ENCODE measurements at places on chromosomes 12 and 14.

DNA sequence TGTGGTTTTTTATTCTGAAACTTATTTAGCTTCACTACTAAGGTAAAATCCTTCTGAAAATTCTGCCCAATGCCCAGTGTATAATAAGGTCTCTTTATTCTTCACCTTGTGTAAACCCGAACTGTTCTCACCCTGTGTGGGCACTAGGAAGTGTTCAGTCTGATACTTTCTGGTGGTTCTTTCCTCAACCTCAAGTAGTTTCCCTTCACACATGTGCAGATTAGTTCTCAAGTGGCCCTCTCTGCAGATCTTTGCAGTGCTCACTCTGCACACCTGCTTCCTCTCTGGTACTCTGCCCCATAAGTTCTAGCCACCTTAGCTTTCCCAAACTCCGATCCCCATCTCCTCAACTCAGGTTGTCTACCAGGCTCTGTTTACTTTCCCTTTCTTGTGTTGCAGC lies 61.6 kb downstream of the RAD51B start:
- peak; percentile 30 for DNase-seq

DNA sequence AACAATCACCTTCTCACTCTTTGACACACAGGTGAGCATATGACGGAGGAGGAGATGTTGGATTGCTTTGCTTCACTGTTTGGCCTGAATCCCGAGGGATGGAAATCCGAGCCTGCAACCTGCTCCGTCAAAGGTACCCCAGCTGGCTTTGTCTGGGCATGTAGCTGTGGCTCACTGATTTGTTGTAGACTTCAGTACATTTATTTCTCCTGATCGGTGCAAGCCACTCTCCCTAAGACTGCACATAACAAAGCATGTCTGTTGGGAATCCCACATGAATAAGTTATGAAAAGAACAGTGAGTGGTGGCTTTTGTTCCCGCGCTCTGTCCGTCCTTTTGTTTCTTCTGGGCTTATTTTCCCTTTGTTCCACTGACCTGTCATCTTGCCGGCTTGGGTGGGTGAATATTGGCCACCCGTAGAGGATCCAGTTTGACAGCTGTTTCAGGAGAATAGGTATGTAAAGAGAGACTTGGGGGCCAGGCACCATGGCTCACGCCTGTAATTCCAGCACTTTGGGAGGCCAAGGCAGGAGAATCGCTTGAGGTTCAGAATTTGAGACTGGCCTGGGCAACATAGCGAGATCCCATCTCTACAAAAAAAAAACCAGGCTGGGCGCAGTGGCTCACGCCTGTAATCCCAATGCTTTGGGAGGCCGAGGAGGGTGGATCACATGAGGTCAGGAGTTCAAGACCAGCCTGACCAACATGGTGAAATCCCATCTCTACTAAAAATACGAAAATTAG lies 20.0 kb upstream of the BCL7A start:
- DNase-seq, result no peak

DNA sequence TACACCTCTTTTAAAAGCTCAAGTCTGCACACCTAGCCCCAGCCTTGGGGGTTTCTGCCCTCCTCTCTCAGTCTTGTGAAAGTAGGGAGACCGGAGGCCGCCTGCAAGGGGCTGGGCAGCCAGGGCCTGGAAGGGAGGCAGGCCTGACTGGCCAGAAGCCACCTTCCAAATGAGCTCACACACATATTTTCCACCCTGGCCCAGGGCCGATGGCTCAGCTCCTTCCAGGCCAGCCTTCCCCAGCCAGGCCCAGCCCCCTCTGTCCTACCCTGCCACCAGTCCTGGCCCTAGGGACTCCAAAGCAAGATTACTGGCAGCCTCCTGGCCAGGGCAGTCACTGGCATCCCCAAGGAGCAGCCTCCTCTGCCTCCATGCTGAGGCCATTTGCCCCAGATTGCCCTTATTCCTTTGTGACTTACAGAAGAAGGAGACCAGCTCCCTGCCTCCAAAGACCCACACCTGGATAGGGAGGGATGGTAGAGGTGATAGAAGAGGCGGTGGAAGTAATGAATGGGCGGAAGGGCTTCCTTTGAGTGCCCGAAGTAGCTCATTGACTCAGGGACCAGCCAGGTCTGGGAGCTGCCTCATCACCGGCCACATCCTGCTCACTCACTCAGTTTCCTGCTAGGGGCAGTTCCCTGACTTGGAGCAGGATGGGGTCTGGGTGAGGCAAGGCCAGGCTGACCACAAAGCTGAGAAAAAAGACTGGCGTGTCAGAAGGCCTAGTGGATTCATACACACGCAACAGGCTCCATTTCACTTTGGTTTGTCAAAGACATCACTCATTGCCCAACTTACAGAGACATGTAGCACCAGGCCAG lies 14.8 kb downstream of the MMP14 start:
- DNase-seq, result peak; percentile 47

- no peak for DNase-seq
Observed at GRCh38 chr12:99153293-99153692, 494.3 kb upstream of the GARIN6 start.

- no peak for DNase-seq
Observed at GRCh38 chr12:67237231-67237630, 31.9 kb upstream of the CAND1 start.

DNA sequence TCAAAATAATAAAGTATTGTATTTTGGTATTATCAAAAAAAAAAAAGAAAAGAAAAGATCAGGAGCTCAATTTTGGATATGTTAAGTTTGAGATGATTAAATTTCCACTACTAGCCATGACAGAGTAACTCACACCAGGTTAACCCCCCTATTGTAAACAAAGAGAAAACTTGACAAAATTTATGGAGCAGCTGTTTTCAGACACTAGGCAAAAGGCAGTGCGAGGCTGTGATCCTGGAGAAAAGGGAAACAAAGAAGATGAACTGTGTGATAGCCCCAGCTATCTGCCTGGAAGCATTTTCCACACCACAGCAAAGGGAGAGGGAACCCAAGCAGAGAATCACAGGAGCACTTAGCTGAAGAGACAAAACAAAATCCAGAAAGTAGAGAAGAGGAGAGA lies 145.0 kb downstream of the KIF21A start:
- no peak for DNase-seq

DNA sequence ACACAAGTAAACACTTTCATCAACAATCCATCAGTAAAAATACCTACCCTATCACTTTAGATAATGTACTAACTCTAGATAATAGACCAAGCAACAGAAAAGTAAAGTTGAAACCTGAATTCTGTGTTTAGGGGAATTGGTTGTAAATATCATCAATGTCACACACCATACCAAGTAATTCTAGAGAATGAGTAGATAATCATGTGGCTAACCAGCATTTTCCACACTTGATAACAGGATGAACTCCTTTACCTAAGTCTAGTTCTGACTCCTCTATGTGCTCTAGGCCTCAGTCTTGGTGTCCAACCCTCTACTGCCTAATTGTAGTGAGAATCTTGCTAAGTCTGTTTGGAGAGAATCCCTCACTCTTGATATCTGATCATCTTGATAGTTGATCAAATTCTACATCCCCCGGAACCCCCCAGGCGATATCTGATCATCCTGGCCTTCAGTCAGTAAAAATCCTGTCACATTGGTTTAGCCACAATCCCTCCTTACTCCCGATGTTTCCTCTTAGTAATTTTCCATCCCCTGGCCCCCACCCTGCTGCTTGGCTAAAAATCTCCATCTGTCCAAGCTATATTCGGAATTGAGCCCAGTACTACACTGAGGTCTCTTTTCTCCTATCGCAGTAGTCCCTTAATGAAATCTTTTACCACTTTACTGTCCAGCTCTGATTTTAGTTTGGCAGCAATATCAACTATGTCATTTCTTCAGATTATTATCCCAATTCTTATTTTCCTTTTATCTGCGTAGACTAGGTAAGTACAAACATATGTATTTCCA lies 3.4 kb upstream of the SLCO1A2 start:
- no peak for DNase-seq

DNA sequence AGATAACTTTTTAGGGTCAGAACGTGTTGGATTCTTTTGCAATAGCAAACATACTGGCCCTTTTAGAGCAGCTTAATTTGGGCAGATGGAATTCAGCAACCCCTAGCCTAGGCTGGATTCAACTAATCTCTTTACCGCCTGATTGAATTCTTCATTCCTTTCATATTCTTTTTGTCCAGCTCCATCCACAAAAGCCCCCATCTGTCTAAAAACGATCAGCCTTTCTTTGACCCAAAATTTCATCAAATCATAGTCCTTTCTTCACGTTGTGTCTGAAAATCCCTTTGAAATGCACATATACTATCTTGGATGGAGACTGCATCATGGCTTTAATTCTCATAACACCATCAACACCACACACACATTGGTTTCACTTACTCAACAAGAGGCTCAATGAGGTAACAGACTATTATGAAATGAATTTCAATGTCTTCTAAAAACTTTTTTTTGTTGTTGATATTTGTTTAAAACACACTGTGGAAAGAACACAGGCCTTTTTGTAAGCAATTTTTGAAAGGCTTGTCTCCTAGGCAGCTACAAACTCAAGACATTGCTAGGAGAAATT lies 128.0 kb upstream of the EEA1 start:
- no peak for DNase-seq

DNA sequence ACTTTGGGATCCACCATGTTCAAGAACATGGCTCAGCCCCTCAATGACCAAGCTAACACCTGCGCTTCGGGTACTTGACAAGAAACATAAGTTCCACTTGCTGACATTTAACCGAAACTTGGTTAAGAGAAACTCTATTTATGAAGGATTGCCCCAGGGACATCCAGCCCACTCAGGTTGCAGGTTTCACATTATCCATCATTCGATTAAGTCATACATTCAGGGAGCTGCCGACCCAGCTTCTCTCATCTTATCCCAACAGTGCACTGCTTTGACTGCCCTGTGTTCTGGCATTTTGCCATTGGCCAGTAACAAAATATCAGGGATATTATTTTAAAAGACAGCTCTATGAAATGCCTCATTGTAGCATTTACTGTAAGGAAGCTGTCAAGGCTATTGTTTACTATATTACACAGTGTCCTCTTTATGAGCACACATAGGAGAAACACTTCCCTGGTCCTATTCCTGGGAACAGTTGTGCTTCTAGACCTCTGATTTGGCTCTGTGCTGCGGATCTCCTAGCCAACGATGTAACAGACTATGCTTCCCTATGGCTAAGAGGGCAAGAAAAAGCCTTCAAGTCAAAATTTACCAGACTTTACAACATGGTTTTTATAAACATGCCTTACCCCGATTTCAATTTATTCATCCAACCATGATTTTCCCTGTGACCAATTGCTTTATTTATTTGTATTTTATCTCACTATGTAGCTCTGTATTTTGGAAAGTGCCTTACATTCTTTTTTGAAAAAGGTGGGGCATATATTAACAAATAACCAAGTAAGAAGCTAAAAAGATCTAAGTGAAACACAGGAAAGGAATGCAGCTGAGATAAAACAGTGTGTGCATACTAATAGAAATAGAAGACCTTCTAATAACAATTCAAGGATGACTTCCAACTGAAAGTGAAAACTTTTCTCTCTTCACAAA lies 109.3 kb downstream of the ITPR2 start:
- no peak for DNase-seq
